ENCODE measurements at places on chromosomes 13 and 19.

DNA sequence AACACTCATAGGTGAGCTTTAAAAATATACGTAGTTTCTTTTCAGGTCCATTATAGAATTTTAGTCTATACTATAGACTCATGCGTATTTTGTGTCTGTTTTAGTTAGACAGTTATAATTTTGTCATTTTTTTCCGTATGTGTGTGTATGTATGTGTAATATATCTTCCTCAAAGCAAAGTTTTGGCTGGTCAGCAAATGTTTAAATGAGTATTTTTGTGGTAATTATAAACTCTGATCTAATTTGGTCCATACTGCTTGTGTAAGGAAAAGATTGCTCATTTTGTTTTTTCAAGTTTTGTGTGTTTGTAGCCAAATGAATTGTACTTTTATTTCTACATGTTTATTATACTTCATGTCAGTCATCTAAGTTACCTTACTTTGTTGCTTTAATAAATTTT is 20.5 kb downstream of the KCTD4 start:
- no peak for DNase-seq

DNA sequence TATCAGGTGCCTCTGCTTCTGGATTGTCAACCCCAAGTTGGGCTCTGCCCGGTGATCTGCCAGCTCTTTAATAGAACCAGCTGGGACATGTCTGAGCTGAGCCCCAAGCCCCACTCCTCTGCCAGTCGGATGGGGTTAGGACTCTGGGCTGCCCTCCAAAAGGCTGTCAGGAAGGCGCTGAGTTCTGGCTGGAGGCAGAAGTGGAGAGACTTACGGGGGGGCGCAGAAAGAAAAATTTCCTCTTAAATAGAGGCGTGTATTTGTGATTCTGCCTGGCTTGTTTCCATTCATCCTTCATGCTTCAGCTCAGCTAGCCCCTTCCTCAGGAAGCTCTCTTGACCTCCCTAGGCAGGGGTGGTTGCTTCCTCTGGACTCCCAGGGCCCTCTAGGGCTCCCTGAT is 985 bp upstream of the KCNK6 start:
- DNase-seq: no peak

DNA sequence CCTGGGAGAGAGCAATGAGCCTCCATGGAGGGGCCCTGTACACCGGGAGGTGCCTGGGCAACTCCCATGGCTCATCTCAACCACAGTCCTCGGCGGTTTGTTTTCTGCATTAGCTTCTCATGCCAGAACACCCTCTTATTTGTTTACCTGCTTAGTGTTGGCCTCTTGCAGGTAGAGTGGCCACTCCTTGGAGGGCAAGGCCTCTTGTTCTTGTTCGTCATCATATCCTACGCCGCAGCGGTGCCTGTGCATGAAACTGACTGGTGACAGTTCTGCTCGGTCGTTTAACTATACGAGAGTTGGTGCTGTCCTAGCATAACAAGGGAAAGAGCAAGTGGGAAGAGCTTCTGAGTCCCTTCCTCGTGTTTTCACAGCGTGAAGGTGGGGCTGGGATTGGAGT is 40.5 kb upstream of the RNF113B start:
- DNase-seq: no peak

GRCh38 chr13:73331556-73331955 is 272.8 kb downstream of the KLF5 start:
- DNase-seq: no peak

- no peak for DNase-seq
These were observed 546.6 kb downstream of the KCTD12 start for GRCh38 chr13:76339649-76340048.

DNA sequence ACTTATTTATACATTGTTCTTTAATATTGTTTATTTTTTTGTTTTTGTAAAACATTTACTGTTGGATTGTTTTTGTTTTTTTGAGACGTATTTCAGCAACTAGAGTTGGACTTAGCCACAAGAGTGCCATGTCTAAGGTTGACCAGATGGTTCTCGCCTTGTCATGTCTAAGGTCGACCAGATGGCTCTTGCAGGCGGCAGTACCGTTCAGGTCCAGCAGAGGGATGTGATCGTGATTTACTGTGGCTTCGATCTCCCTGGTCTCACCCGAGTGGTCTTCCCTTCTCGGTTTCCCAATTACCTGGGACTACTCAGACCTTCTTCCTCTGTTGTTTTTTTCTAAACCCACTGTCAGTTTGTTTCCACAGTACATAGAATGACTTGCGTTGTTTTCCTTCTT is 1438.6 kb downstream of the UQCRFS1 start:
- no peak for DNase-seq

DNA sequence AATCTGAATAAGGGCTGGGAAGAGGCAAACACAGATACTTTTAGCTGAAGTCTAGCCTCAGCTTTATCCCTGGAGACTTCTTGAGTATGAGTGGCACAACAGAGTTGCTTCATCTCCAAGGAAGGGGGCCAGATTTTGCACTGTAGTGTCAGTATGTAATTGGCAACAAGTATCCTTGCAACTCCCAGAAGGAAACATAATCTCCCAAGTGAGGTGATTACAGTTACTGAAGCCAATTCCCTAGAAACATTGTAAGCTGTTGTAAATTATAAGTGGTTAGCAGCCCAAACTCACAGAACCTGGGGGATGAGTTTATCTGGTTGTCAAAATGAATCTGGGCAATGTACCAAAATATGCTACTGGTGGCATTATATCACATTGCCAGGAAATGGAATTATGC is 2065.7 kb upstream of the PCDH20 start:
- DNase-seq: no peak

DNA sequence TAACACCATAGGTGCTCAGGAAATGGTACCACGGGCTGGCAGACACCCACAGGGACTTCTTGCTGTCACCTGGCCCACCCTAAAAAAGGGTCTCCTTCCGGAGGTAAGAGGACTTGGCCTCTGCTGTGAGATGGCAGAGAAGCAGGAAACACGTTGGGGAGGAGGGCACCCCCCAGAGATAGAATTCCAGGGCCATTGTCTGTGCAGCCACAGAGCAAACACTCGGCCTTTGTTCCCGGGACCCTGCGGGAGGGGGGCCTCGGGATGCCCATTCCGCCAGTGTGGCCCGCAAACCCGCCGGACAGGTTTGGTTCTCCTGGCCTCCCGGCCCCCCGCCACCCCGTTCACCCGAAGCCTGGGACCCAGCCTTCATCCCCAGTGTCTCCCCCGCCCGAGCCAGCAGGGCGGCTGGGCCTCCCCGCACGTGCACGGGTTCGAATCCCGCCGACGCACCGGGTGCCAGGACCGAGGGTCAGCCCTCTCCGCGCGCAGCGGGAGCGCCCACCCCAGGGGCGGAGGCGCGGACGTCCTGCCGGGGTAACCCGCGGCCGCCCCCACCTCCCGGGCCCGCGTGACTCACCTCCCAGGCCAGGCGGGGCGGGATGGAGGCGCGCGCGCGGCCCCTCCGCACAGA is 714 bp downstream of the PLPP2 start:
- DNase-seq: peak; percentile 2

- DNase-seq: no peak
These were observed 15.2 kb downstream of the SUGP1 start for GRCh38 chr19:19305066-19305465.

GRCh38 chr19:18424890-18425514 is 5.8 kb downstream of the SSBP4 start:
- DNase-seq: no peak

DNA sequence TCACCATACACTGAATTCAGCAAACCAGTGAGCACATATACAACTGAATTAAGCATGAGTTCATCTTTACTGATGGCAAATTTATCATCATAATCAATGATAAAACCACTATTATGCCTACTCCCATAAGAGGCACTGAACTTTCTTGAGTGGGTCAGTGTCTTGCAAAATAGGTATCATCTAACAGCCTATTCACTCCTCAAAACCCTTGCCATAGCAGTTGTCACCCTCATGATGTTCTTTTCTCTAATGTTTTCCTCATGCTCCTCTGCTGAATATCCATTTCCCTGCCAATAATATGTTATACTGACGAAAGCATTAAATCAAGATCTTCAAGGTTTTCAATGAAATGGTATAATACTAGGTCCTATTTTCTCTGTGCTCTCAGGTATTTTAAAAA is 5.6 kb downstream of the ARGLU1 start:
- DNase-seq: no peak

DNA sequence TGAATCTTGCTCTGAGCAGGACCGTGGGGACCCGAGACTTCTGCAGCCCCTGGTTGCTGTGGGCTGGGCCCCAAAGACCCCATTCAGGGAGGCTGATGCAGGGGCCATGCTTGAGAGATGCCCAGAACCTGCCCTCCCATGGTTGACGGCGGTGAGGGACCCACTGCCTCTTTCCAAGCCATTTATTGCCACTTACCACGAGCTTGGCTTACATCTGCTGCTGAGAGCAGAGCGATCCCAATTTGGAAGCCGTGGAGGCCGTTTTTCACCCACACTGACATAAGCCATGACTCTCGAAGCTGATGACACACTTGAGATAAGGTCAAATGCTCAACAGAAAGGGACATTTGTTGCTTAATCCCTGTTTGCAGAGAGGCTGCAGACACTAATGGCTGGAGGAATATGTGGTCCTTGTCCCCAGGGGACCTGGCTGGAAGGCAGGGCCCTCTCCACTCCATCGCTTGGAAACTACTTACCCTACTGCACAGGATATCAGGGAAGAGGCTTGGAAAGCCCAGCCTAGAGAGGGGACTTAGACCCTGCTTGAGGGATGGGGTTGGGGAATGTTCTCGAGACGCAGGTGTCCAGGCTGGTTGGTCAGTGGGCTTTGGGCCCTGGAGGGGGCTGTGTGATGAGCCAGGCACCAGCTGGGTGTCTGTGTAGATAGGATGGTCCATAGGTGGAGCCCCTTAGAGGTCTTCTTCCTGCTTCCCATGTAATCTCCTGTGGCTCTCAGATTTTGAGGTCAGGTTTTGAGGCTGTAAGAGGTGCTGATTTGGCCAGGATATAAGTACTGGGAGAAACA is 15.3 kb downstream of the ZNF536 start:
- no peak for DNase-seq

DNA sequence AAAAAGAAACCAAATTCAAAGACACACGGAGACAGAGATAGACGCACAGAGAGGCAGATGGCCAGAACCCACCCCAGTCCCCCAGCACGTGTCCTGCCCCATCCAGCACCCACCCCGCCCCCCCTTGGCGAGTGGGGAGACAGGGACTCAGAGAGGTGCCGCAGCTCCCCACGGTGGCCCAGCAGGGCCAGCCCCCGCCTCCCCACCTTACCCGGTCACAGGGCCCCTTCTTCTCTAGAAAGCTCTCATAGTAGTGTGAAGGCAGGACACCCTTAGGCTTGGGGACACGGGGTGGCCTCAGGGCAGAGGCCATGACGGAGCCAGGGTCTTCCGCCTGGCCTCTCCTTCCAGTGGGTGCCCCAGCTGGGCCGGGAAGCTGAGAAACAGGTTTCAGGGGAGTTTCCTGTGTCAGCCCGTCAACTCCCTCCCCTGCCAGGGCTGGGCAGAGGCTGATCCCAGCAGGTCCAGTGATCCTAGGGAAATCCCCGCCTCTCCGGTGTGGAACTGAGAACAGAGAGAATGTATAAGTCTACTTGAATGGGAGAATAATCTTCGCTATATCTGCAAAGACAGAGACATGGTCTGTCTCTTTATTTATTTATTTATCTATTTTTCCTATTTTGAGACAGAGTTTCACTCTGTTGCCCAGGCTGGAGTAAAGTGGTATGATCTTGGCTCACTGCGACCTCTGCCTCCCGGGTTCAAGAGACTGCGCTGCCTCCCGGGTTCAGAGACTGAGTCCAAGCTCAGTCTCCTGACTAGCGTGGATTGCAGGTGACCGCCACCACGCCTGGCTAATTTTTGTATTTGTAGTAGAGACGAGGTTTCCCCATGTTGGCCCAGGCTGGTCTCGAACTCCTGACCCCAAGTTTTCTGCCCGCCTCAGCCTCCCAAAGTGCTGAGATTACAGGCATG is at the start of gene STAP2:
Gene STAP2, minus strand, starts transcription at position 387 of the 915 bp plus-strand sequence. Its CDS starts 74 bp downstream, at position 313.
- peak; percentile 36 for DNase-seq

- DNase-seq: no peak
These were observed 9.1 kb downstream of the COMP start for GRCh38 chr19:18781885-18782527.

- DNase-seq: peak; percentile 60
These were observed 6.8 kb upstream of the CARM1 start for GRCh38 chr19:10864538-10864899.

GRCh38 chr19:2960120-2960519 is 15.3 kb upstream of the ZNF77 start:
- DNase-seq: no peak

Measured in MM.1S (cell line).